ENCODE measurements at places on chromosomes 6 and 20.

DNA sequence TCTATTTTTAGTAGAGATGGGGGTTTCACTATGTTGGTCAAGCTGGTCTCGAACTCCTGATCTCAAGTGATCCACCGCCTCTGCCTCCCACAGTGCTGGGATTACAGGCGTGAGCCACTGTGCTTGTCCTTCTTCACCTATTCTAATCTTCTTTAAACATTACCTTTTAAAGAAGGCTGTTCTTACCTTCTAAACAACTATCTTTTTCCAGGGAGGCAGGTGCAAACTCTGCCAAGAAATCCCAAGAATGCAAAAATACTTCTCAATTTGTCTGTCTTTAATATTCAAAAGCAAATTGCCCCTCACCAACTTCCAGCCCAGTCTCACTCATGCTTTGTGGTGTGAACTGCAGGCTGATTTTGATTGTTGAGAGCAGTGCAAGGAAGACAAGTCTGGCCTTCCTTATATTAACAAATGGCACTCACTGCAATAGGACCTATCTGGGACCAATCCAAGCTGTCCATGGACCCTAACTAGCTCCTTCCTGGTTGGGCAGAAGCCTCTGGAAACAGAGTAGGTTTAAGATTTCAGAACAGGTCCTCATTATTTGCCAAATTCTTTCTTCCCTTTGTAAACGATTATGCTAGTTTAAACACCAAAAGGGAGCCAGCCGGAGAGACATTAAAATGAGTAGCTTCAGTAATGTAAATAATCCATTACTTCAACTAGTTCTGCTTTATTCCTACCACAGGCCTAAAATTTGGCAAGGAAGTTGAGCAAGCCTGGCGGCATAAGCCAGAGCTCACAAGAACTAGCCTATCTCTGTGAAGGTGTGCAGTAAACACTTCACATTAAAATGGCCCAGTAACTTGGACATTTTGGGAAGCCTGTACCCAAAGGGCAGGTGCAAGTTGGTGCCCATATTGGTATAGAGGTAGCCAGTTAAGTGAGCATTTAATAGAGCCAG, 1.6 kb downstream of the SCAND1 start:
- DNase-seq, result no peak

DNA sequence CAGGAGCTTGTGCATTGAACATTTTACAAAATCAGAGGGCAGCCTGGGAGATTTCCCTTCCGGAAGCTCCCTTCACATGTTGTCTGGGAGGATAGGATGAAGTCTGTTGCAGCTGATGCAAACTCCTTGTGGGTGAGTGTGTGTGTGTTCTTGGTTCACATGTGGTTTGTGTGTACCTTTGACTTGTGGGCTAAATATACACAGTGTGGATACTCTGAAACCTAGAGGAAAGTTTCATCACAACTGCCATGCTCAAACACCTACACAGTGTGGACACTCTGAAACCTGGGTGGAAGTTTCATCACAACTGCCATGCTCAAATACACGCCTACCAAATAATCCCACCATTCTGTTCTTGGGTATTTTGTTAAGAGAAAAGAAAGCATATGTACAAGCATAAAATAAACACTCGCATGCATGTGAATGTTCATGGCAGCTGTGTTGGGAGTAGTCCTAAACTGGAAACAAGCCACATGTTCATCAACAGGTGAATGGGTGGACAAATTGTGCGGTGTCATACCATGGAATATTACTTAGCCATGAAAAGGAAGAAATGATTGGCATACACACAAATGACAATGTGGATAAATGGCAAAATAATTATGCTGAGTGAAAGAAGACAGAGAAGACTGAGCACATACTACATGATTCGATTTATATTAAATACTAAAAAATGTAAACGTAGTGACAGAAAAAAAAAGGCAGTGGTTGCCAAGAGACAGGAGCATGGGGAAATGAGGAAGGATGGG, 1.8 kb downstream of the SCP2D1 start:
- DNase-seq, result no peak

DNA sequence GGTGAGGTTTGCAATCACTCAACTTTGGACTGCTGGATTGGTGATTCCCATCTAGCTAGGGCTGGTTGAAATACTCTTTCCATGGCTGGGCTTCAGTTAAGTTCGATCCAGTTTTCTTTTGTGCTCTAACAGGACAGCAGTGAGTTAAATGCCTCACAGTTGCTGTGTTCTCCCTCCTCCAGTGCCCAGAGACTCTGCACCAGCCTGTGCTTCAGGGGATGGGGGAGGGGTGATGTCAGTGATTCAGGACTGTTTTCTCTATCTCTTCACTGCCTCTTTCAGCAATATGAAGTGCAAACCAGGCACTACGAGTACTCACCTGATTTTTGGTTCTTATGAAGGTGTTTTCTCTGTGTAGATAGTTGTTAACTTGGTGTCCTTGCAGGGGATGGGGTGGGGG, 88.2 kb upstream of the FAM83B start:
- no peak for DNase-seq

- DNase-seq, result no peak
These were observed 52.7 kb upstream of the PTGIS start for GRCh38 chr20:49620364-49621240.

DNA sequence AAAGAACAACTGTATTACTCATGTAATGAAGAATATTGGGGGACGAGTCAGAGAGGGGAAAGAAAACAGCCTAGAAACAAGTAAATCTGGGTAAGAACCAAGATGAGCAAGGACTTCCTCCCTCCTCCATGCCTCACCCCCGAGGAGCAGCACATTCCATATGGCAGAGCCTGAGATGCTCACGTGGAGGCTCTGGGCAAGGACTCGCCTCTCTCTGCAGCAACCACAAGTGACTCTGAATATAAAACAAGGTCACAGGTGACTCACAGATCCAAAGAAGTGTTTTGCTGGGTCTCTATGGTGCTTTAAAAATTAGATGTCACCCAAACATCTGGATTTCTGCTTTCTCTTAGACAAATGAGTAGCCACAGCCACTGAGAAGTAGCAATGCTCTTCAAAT, 453.0 kb upstream of the SULF2 start:
- no peak for DNase-seq

DNA sequence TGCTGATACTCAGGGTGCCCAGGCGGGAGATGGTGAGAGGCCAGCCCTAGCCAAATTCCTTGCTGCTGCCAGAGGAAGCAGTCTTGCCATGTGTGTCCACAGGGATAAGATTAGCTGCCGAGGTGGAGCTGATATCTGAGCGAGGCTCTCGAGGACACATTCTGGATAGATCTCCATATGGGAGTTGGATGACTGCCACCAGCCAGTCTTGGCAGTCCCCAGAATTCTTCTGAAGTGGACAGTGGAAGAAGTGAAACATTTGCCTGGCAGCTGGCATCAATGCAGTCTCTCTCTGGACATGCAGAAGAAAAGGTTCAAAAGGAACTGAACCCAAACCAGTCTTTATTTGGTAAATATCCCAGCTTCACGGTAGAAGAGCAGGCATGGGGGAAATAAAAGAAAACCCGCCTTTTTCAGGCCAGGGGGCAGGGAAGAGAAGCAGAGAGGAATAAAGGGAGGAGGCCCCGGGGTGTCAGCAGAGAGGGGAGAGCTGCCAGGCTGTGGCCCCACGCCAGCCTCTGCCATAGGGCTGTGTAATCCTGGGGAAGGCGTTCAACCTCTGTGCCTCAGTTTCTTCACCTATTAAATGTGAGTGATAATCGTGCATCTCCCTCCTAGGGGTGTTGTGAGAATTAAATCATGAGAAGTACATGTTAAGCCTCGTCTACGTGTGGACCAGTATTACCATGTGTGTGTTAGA, 3.7 kb upstream of the FUCA2 start:
- DNase-seq, result no peak

DNA sequence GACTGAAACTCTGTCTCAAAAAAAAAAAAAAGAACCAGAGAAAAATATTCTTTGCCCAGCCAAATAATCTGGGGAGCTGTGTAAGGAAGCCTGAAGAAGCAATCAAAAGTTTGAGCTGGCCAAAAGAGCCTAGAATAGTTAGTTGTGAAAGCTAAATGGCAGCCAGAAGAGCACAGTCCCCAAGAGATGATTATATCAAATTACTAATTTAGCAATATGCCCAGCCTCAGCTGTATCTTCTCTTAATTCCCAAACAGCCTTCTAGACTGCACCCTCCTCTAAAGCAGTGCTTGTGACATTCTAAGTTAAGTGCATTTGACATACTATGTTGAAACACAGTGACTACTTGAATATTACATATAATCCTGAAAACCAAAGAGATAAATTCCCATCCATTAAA, 38.9 kb downstream of the CDK19 start:
- no peak for DNase-seq

- DNase-seq, result no peak
These were observed 55.6 kb upstream of the GNRH2 start for GRCh38 chr20:2987861-2988260.
